ENCODE measurements at places on chromosomes 13 and 19.

- DNase-seq = no peak
Observed at GRCh38 chr19:45322744-45323281, at the start of gene CKM. Gene CKM (minus strand): TSS chr19:45322875. CDS start chr19:45319713, 3,162 bp downstream.

DNA sequence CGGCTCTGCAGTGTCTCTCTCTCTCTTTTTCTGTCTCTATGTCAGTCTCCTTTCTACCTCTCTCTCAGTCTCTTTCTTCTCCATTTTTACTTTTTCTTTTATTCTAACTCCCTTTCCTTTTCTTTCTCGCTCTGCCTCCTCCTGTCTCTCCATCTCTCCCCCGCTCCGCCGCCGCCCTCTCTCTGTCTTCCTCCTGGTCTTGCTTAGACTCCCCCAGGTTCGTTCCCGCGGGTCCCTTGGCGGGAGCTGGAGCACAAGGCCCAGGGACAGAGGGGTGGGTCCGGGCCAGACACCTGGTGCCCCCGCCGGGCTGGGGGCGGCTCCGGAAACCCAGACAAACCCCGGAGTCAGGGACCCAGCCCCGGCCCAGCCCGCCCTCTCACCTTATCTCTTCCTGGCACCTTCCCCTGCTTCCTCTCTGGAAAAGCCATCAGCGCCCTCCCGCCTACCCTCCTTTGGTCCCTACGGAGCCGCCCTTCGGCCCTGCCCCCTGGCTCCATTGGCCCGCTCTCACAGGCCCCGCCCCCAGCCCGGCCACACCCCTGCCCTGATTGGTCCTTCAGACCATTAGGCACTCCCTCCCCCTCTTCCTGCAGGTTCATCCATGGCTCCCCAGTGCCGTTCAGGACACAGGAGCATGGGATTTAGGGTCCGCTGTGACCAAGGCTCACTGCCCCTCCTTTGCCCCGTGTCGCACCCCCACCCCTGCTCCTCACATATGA, 15.4 kb upstream of the NOP53 start:
- DNase-seq = no peak

DNA sequence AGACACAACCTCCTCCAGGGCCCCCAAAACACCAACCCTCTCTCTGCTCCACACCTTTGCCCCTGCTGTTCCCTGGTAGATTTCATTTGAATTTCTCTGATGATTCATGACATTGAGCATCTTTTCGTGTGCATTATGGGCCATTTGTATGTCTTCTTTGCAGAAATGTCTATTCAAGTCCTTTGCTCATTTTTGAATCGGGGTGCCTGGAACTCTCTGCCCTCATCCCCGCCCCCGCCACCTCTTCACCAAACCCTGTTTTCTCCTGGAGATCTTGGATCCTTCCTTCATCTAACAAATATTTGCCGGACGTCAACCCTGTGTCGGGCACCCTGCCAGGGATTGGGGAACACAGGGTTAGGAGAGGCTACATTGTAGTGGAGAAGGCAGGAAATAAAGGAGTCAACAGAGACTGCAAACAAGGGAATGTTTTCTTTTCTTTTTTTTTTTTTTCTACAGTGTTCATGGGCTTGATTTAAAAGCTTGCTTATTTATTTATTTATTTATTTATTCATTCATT, 25.5 kb upstream of the SLC1A5 start:
- DNase-seq = no peak

DNA sequence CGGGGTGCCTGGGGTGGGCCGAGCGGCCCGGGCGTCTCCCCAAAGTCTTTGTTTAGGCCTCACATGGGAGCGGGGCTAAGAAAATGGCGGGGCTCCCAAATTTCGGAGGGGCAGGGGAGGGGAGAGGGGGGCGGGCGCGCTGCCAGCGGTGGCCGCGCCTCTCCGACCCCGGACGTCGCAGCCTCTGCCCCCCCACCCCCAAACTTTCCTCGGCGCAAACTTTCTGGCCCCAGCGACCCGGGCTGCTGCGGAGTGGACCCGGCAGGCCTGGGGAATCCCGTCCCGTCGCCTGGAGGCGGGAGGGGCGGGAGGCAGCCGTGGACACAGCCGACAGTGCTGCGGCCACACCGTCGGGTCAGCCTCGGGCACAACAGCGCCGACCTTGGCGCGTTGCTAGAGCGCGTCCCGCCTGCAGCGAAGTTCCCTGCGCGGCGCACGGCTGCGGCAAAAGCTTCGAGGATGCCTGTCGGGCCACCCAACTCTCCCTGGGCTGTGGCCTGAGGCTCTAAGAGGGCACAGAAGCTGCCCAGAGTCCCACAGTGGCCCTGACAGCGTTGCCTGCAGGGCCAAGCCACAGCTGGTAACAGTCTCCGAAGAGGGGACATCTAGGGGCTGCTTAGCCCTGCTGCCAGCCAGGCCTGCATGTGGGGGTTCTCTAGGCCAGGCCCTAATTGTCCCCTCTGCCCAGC, 1.3 kb downstream of the NFIX start:
- DNase-seq = no peak

DNA sequence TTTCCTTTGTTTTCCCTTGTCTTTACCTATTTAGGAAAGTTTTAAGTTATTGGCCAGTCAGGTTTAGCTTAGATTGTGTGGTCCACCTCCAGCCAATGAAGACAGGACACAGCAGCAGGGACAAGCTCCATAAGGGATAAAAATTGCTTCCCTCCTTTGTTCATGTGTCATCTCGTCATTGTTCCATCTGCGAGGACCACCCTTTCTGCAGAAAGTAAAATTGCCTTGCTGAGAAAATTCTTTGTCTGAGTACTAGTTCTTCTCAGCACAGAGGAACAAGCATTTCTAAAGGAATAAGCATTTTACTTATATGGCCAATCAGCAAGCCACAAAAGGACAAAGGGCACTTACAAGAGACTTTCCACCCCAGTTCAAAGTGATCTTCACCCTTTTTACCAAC, 11.4 kb downstream of the ZNF560 start:
- no peak for DNase-seq
